ENCODE measurements at places on chromosomes 7 and 10. TPM values are rescaled to one million over a fixed set of nuclear protein-coding genes. Genes with fewer than 3 reads are reported as not detected.

CCDC146 gene
- polyA plus RNA-seq = 17.7 TPM

DYNC1I1 gene
- 0.48 TPM for polyA plus RNA-seq

MINDY4 gene
- polyA plus RNA-seq = 42.4 TPM

SLC26A3 gene
- polyA plus RNA-seq = not detected

FAM25G gene
- not detected for polyA plus RNA-seq

RADIL gene
- polyA plus RNA-seq = 2.1 TPM

DNA sequence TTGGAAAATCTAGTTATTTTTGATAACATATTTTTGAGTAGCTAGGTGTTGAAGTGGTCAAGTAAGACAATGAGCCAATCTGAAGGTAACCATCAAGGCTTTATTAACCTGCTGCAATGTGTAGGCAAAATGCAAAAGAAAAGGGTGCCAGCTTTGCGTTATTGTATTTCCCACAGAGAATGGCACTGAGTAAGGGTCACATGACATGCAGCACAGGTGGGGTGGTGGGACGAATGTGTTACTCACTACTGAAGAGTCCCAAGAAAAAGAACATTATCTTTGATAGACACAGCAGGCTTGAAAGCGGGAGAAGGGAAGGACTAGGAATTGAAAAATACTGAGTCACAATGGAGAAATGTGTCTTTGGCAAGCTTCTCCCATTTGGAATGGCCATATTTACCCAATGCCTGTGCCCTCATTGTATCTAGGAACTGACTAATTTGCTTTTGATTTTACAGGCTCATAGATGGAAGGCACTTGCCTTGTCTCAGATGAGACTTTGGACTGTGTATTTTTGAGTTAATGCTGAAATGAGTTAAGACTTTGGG, 898.6 kb upstream of the POT1 start:
- no peak for DNase-seq

DNA sequence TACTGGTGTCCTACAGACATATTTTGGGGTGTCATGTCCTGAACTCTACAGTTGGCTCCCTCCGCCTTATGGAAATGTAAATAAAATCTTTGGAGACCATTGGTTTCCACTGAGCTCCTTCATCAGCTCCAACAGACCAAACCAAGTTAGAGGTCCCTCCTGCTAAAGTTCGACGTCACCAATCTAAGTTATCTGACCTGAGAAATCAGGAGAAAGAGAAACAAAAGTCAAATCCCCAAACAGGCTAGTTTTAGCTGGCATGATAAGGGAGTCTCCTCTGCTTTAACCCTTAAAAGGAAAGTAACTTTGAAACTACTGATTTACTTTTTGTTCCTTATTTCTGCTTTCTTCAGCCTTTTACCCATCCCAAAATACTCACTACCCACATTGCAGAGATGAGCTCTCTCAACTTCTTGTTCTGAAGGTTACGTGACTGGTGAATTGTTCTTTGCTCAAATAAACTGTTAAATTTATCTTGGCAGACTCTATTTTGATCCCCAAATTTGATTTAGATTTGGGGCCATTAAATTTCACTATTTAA, 39.9 kb downstream of the AVL9 start:
- no peak for DNase-seq

DNA sequence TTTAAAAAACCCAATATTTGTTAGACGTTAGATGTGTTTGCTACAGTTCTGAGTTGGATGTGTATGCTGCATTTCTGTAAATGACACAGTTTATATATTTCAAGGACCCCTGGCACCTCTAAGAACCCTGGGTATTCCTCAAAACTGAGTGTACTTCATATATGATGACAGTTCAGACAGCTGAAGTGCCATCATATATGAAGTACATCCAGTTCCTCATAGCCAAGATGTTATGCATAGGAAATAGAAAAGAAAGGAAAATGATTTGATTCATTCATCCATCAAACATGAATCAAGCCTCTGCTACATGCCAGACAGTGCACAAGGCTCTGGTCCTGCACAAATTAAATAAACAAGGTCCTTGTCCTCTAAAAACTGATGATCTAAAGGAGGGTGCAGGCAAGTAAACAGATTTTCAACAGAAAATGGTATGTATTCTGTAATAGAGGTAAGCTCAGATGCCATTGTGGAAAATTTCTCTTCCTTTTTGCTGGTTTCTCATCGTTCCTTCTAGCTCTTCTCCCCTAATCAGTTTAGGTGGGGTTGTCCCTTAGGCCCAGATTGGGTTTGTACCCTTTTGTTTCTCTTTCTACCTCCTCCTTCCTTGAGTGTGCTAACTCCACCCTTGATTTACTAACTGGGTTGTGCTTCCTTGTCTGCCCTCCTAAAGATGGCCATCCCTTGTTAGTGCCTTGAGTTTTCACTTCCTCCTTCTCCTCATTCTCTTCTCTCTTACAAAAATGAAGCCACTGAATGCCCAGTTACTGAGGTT, 25.3 kb upstream of the SMIM30 start:
- no peak for DNase-seq

- no peak for DNase-seq
Observed at GRCh38 chr10:75502838-75503237, 71.4 kb downstream of the LRMDA start.

DNA sequence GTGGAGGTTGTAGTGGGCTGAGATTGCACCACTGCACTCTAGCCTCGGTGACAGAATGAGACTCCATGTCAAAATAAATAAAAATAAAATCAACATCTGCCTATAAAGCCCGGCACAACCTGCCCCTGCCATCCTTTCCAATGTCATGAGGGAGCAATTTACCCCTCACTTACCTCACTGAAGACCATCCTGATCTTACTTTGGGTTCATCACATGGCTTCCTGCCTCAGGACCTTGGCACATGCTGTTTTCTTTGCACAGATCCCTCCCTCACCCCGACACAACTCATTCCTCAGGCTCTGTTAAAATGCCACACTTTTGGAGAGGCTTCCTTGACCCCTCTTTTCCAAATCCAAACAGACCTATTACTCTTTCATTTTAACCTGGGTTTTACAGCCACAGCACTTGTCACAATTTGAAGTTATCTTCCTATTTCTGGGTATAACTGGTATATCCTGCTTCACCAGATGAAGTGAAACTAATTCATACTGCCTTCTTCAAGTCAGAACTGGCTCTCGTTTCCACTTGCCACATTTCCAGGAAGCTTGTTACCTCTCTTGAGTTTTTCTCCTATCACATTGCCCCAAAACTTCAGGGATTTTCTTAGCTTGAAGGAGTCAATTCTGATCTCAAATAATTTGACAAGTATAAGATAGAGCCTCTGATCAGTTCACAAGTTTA, 69.3 kb upstream of the PARD3 start:
- DNase-seq = no peak

GRCh38 chr10:351770-352334, 216.6 kb downstream of the ZMYND11 start:
- no peak for DNase-seq

DNA sequence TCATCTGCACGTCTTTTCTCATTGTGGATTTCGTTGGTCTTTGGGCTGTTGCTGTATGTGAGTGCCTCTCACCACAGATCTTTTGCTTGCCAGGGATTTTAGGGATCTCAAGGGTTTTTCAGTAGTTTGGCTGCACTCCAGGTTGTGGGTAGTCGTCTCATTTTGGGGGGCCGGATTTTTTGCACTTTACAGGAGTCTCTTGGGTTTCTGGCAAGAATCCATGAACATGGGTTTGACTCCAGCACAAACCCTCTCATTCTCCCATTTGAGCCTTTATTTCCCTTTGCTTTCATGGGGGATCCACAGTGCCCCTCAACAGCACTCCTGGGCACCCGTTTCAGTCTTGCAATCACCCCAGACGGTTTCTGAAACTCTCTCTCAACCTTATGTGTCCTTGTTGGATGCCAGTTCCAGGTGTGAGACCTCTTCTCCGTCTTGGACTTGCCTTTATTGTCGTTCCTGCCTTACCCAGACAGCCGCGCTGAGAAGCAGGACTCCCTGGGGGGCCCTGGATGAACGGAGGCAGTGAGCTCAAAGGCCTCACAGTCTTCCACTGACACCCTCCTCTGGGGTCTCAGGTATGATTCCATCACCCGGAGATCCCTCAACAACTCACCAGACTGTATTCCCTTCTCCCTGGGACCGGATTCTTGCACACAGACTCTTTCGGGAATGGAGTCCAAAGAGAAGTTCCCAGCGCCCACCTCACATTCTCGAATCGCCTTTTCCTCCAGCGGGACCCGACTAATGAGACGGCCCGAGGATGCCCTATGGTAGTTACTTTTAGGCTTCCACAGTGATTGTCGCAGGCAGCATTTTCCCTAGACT, 18.8 kb upstream of the ZNF273 start:
- DNase-seq = no peak

GRCh38 chr7:45980181-45980905, 59.3 kb upstream of the IGFBP3 start:
- DNase-seq = no peak
